ENCODE measurements at places on chromosomes 5 and 9.

GRCh38 chr9:127916720-127917581 lies at the start of gene ST6GALNAC4:
ST6GALNAC4 (minus strand) TSS chr9:127917041; CDS start chr9:127916419, 622 bp downstream.
- H3K4me3 ChIP-seq: peak within 1 kb of the TSS; percentile 64
- H3K36me3 ChIP-seq: peaks cover 20% of the 10 kb centered on the region
- peak within 1 kb of the TSS; percentile 79 for H3K27ac ChIP-seq
- H3K4me1 ChIP-seq: peaks cover 47% of the 10 kb centered on the region
- no peaks in the 10 kb centered on the region for H3K27me3 ChIP-seq

DNA sequence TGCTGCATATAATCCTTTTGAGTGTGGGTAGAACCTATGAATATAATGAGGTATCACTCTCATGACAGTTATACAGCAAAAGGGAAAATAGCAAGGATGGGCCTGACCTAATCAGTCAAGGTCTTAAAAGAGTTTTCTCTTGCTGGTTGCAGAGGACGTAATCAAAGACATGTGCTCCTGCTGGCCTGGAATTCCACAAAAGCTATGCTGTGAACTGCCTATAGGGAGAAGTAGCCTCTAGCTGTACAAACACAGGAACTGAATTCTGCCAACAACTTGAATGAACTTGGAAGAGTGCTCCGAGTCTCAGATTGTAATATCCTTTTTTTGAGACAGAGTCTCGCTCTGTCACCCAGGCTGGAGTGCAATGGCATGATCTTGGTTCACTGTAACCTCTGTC lies 195.6 kb downstream of the PLK2 start:
- H3K36me3 ChIP-seq: no peaks in the 10 kb centered on the region
- H3K27me3 ChIP-seq: no peaks in the 10 kb centered on the region
- no peak overlapping the region for H3K27ac ChIP-seq
- H3K4me3 ChIP-seq: no peak overlapping the region
- DNase-seq: no peak
- H3K4me1 ChIP-seq: no peaks in the 10 kb centered on the region

GRCh38 chr5:151107084-151107483 lies 26.2 kb upstream of the TNIP1 start:
- peaks cover 6% of the 10 kb centered on the region for H3K4me1 ChIP-seq
- no peak overlapping the region for H3K27ac ChIP-seq
- H3K4me3 ChIP-seq: no peak overlapping the region
- no peak for DNase-seq
- no peaks in the 10 kb centered on the region for H3K27me3 ChIP-seq

GRCh38 chr5:161051920-161052500 lies 200.0 kb upstream of the ATP10B start:
- H3K36me3 ChIP-seq: no peaks in the 10 kb centered on the region
- no peak overlapping the region for H3K4me3 ChIP-seq
- no peaks in the 10 kb centered on the region for H3K4me1 ChIP-seq
- DNase-seq: no peak
- H3K27ac ChIP-seq: no peak overlapping the region
- H3K27me3 ChIP-seq: no peaks in the 10 kb centered on the region

DNA sequence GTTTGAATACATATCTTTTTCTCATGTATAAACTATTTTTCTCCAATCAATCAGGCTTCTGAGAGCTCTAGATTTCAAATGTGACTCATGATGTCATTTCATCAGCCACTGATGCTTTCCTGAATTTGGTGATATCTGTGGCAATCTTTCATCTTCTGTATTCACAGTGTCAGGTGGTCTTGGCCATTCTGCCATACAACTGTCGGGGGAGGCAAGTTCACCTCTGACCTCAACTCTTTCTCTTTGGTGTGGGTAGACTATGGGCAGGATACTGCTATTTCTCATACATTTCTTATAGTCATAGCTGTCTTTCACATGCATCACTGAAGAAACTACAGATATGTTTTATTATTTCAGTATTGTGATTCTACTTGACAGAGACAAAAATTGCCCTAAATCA lies 414.1 kb upstream of the MEF2C start:
- H3K27ac ChIP-seq: no peak overlapping the region
- H3K36me3 ChIP-seq: no peaks in the 10 kb centered on the region
- no peak overlapping the region for H3K4me3 ChIP-seq
- H3K4me1 ChIP-seq: no peaks in the 10 kb centered on the region
- no peak for DNase-seq

DNA sequence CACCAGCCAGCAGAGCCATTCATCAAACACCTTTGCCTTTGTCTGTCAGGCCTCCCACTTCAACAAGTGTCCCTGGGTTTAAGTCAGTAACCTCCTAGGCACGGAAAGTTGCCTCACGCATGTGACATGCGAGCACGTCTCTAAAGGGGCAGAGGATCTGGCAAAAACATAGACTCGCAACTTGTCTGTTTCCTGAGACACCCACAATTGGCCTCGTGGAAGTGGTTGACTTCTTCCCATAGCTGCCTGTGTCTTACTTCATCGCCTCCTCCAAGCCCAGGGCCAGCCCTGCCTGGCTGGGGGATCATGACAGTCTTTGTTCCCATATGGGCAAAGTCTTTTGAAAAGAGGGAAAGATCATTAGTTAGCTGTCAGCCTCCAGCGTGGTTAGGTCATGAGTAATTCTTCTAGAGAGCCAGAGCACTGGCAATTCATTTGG lies 35.5 kb upstream of the GLRX start:
- H3K4me3 ChIP-seq: peak overlapping the region; percentile 32
- peaks cover 26% of the 10 kb centered on the region for H3K4me1 ChIP-seq
- peak; percentile 41 for DNase-seq
- H3K27ac ChIP-seq: peak overlapping the region; percentile 93
- H3K27me3 ChIP-seq: no peaks in the 10 kb centered on the region

GRCh38 chr5:159504106-159504856 lies 174.0 kb upstream of the IL12B start:
- H3K27me3 ChIP-seq: no peaks in the 10 kb centered on the region
- H3K36me3 ChIP-seq: no peaks in the 10 kb centered on the region
- H3K27ac ChIP-seq: peak overlapping the region; percentile 76
- H3K4me3 ChIP-seq: no peak overlapping the region
- no peak for DNase-seq

- H3K4me3 ChIP-seq: no peak overlapping the region
- no peaks in the 10 kb centered on the region for H3K4me1 ChIP-seq
- no peak overlapping the region for H3K27ac ChIP-seq
- no peaks in the 10 kb centered on the region for H3K36me3 ChIP-seq
- no peaks in the 10 kb centered on the region for H3K27me3 ChIP-seq
These were observed 30.1 kb upstream of the ZNF782 start for GRCh38 chr9:96884443-96884842.

DNA sequence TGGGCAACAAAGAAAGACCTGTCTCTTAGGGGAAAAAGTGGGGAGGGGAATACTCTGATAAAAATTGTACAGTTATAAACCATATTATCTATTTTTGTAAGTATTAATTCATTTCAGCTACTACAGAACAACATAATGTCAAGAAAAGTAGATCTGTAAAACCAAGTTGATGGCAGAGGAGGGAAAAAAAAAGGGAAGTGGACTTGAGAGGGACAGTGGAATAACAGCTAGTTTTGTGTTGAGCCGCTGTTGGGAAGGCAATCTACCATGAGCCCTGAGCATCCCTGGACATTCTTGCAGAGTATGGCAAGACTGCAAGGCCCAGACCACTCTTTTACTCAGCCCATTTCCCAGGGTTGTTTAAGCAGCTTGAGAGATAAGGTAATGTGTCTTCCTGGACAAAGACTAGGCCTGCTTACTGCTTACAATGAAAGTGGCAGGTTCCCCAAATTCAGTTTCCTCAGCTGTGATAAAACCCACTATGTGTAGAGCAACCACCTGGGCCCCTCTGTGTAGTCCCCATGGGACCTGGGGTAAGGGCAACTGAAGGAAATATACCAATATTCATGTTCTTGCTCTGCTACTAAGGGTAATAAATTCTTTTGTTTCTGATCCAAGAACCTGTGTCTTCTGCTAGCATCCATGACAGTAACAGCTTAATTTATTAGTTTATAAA lies 25.0 kb downstream of the CEP120 start:
- DNase-seq: no peak
- H3K27me3 ChIP-seq: no peaks in the 10 kb centered on the region
- no peak overlapping the region for H3K4me3 ChIP-seq
- no peak overlapping the region for H3K27ac ChIP-seq

DNA sequence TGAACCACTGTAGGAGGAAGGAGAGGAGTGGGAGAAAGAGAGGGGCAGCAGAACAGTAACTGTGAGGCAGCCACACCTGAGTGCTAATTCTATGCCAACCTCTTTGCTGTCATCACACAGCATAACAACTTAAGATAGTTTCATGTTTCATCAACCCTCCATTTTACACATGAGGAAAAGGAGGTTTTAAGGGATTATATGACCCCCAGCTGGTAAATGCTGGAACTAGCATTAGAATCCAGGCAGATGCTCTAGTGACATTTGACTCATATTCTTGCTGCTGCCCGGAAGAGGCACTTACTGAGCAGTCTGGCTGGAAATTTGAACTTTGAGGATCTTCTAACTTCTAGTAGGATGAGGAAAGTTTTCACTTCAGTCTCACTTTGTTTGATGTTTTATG lies 24.1 kb upstream of the VLDLR start:
- no peaks in the 10 kb centered on the region for H3K4me1 ChIP-seq
- no peak for DNase-seq
- H3K27ac ChIP-seq: no peak overlapping the region
- no peaks in the 10 kb centered on the region for H3K27me3 ChIP-seq

- H3K27me3 ChIP-seq: no peaks in the 10 kb centered on the region
- H3K27ac ChIP-seq: no peak overlapping the region
- no peaks in the 10 kb centered on the region for H3K4me1 ChIP-seq
- no peaks in the 10 kb centered on the region for H3K36me3 ChIP-seq
- DNase-seq: no peak
These were observed 562.2 kb upstream of the TRPC7 start for GRCh38 chr5:136927571-136927970.

GRCh38 chr9:94870793-94871558 lies 144.5 kb downstream of the AOPEP start:
- H3K4me1 ChIP-seq: peaks cover 10% of the 10 kb centered on the region
- no peak for DNase-seq
- H3K4me3 ChIP-seq: no peak overlapping the region
- H3K27ac ChIP-seq: peak overlapping the region; percentile 58
- H3K27me3 ChIP-seq: no peaks in the 10 kb centered on the region

DNA sequence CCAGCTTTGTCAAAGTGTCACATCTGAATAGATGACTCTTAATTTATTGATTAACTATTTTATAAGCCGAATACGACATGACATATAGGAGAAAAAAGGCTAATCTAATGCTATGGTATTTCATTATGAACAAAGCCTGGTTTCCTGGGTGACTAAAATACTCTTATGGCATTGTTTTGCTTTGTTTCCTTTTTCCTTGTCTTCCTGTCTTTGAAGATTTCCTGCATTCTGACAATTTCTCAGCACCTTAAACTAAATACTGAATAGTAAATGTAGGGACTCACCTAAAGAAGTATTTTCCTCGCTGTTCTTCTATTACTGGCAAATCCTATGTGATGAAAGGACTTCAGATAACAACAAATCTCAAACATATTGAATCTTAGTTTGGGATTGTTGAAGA lies 1284.5 kb downstream of the EFNA5 start:
- H3K27me3 ChIP-seq: no peaks in the 10 kb centered on the region
- DNase-seq: no peak
- H3K27ac ChIP-seq: no peak overlapping the region
- no peaks in the 10 kb centered on the region for H3K36me3 ChIP-seq
- H3K4me3 ChIP-seq: no peak overlapping the region
- H3K4me1 ChIP-seq: no peaks in the 10 kb centered on the region

- DNase-seq: no peak
- H3K4me1 ChIP-seq: no peaks in the 10 kb centered on the region
- no peak overlapping the region for H3K27ac ChIP-seq
- no peaks in the 10 kb centered on the region for H3K27me3 ChIP-seq
These were observed 28.9 kb downstream of the SH3PXD2B start for GRCh38 chr5:172425402-172425801.

GRCh38 chr5:146660376-146660960 lies 144.5 kb upstream of the GPR151 start:
- H3K36me3 ChIP-seq: no peaks in the 10 kb centered on the region
- no peaks in the 10 kb centered on the region for H3K4me1 ChIP-seq
- H3K4me3 ChIP-seq: no peak overlapping the region

- no peak for DNase-seq
- peak overlapping the region; percentile 64 for H3K27ac ChIP-seq
- no peak overlapping the region for H3K4me3 ChIP-seq
- H3K27me3 ChIP-seq: no peaks in the 10 kb centered on the region
- no peaks in the 10 kb centered on the region for H3K36me3 ChIP-seq
These were observed 320.2 kb downstream of the NFIB start for GRCh38 chr9:13993632-13994185.

- peak overlapping the region; percentile 99 for H3K27ac ChIP-seq
- no peaks in the 10 kb centered on the region for H3K36me3 ChIP-seq
- peaks cover 68% of the 10 kb centered on the region for H3K4me1 ChIP-seq
- peak overlapping the region; percentile 46 for H3K4me3 ChIP-seq
- peak; percentile 88 for DNase-seq
These were observed 12.7 kb downstream of the PDGFRB start for GRCh38 chr5:150142959-150143349.

DNA sequence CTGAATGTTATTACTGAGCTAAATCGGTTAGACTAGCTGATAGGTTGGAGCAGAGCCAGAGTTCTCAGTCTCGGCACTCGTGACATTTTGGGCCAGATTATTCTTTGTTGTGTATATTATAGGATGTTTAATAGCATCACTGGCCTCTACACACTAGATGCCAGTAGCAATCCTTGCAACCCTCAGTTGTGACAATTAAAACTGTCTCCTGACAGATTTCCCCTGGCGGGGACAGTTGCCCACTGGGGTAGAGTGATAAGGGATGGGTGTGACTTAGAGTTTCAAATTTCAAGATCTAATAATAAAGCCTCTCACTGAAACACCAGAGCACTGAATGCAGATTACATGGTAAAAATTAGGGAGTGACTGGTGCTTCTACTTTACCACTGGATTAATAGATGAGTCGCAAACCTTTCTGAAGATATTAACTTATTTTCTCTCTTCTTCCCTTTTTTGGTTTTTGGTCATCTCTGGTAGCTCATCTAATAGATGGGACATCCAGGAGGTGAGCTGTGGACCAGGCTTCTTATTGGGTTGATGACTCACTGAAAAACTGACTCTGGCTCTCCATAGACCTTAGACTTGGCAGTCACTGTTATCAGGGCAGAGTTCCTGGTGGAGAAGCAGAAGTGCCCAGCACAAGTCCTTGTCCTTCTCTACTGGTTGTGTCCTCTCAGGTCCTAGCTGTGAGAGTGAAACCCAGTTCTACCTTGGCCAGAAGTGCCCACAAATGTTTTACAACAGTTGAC lies 150.3 kb downstream of the UNC13B start:
- no peak for DNase-seq
- H3K27me3 ChIP-seq: no peaks in the 10 kb centered on the region
- H3K36me3 ChIP-seq: no peaks in the 10 kb centered on the region
